ENCODE measurements at places on chromosomes 5 and 9. TPM values are rescaled to one million over a fixed set of nuclear protein-coding genes. Genes with fewer than 3 reads are reported as not detected.

- H3K36me3 ChIP-seq, result no peaks in the 10 kb centered on the region
- H3K4me3 ChIP-seq, result no peak overlapping the region
- H3K4me1 ChIP-seq, result no peaks in the 10 kb centered on the region
- no peak overlapping the region for H3K27ac ChIP-seq
Observed at GRCh38 chr9:32326146-32326545, 58.3 kb upstream of the ACO1 start.

DNA sequence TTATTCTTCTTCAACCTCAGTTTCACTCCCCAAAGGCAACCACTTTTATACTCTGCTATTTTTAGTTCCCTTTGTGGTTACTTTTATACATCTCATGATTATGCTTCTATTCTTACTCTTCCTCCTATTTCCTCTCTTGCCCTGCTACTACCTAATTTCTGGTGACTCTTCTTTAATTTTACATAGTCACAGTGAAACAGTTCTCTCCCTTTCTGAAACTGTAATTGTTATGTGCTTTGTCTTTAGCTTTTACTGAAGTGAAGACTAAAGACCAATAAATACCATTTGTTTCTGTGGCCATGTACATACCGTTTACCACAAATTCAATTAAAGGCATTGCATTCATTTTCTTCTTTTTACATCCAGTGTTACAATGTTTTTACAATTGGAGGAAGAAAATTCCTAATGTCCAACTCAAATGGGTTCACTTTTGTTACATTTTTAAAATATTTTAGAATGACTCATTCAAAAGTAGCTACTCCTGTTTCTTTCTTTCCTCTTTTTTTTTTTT is 410.6 kb downstream of the PSAT1 start:
- no peaks in the 10 kb centered on the region for H3K27me3 ChIP-seq
- no peaks in the 10 kb centered on the region for H3K4me1 ChIP-seq
- H3K36me3 ChIP-seq, result no peaks in the 10 kb centered on the region
- no peak for DNase-seq
- H3K4me3 ChIP-seq, result no peak overlapping the region

DNA sequence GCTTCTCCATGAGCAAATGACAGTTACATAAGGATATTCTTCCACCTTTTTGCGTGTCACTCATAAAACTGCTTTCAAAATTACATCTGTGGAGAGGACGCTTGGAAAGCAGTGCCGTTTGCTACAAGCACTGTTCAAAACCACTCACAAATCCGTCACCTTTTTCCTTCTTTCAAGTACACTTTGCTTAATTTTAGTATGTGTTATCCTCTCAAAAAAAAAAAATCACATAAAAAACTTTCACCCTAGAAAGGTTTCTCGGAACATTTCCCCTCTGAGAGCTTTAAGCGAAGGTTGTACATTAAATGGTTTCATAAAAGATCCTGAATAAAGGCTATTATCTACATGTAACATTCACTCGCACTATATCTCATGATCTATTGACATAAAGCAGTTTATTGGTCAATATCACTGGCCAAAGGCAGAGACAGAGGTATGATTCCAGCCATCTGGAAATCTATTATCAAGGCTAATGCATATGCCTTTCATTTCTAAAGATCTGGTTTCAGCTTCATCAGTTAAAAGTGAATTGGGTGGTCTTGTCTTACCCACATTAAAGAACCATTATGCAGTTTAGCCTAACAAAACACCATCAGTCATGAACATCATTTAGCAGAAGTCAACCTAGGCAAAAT is 163.6 kb downstream of the ENC1 start:
- H3K4me3 ChIP-seq, result no peak overlapping the region
- no peaks in the 10 kb centered on the region for H3K27me3 ChIP-seq
- H3K27ac ChIP-seq, result no peak overlapping the region

DMRT2 gene
- 1.9 TPM for total RNA-seq

IL5 gene
- not detected for total RNA-seq
